Body of pancreas (tissue), 4 donors: ENCODE measurements at places on chromosomes 11 and 22.

GRCh38 chr11:134453441-134453840 lies 41.4 kb upstream of the B3GAT1 start:
- no peak for DNase-seq

DNA sequence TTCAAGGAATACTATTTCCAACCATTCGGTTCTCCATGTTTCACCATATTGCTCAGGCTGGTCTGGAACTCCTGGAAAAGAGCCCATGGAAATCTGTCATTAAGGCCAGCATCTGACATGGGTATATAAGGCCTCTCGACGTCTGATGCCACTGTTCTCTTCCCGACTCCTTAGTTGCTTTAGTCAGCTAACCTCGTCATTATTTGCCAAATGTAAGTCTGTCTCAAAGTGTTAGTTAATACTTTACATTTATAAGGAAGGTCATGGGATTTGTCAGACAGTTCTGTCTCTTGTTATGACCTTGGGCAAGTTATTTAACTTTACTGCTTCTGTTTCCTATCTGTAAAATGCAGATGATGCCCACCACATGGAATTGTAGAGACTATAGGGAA lies 1.6 kb downstream of the MRPL48 start:
- DNase-seq: no peak

DNA sequence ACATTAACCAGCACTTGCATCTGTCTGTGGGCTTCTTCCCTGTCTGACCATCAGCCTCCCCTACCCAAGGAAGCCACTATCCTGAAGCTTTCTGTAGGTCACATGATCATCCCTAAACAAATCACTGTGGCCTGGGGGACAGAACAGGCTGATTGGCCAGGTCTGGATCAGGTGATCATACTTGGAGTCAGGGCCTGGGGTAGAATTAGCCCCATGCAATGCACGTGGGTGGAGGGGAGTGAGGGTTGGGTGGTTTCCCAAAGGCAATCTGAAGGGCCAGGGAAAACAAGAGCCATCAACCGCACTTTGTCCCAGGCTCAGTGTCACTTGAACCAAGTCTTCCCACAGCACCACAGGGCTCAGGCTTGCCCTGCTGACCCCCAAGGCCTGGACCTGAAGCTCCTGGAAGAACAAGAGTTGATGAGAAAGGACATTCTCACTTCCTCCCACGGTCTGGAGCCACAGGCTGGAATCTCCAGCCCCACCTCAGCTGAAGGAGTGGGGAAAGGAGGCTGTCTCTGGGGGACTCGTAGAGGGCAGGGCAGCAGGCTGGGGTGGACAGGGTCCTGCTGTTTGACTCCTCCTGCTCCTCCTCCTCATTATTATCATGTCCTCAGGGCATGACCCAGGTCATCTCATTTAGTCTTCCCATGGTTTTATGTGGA lies 31.5 kb upstream of the TSPAN18 start:
- no peak for DNase-seq

DNA sequence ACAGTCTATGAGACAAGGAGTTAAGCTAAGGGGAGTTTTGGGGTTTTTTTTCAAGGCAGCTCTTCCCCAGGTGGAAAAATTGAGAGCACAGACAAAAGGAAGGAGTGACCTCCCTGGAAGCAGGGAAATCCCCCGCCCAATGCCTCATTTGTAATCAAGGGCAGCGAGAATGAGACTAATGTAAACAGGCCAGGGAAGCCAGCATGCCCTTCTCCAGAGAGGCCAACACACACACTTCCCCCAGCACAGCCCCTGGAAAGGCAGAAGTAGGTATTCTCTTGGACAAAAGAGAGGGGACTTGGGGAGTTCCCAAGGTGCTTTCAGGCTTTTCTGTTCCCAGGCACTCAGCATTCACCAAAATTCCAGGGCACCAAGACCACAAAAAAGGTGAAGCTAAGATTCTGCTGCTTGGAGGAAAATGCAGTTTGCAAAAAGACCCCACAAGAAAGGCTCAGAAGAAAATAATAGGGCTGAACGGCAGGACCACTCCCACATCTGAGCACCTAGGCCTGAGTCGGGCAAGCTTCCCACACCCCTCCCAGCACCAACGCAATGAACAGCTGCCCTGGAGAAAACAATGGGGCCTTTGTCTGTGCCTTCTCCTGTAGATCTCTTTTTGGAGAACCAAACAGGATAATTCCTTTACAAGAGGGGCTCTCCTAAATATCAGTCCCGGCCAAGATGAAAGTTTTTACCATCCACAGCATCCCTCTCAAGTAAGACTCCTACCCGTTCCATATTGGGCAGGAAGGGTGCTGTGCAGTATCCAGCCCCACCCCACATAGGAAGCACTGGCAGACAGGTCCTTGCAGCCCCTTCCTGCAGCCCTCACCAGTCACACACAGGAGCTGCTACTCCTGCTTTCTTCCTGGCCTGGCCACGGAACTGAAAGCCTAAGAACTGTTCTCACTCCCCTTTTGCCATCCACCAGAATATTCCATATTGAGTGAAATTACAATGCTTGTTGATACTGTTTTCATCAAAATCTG lies 70.7 kb upstream of the AKIP1 start:
- DNase-seq: peak; percentile 65

GRCh38 chr11:70948398-70948797 lies 304.0 kb downstream of the SHANK2 start:
- no peak for DNase-seq

- DNase-seq: no peak
Observed at GRCh38 chr11:134044514-134045284, 24.2 kb upstream of the JAM3 start.

DNA sequence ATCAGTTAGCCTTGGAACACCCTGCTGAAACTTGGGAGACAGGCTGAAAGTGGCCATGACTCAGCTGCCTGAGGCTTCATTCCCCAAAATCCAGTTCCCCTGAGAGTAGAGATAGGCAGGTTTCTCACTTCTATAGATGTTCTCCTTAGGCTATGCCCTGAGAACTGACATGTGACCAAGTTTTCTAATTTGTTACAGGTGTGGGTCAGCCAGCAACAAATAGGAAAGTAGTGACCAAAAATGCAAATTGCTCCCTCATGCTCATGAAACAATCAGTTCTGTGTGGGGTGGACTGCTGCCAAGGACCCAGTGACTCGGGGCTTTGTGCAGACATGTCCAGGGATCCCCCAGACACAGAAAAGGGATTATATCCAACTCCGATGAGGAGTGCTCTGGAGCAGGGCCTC lies 7.3 kb upstream of the CCDC15 start:
- DNase-seq: no peak

DNA sequence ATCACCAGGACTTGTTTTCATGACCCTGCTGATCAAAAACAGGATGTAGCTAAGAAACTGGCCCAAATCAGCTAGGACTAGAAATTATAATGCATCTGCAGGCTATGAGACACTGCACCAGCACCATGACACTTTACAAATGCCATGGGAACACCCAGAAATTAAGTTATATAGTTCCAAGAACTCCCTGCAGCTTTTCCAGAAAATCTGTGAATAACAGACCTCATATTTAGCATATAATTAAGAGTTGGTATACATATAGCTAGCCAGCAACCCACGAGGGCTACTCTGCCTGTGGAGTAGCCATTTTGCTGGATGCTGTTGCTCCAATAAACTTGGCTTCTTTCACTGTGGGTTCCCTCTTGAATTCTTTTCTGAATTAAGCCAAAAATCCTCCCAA lies 101.0 kb downstream of the PGR start:
- DNase-seq: no peak

GRCh38 chr11:58525037-58525614 lies 17.2 kb upstream of the OR5B21 start:
- no peak for DNase-seq

GRCh38 chr11:24421766-24422165 lies 75.1 kb upstream of the LUZP2 start:
- no peak for DNase-seq

- DNase-seq: no peak
Observed at GRCh38 chr11:132718711-132719671, 813.3 kb downstream of the OPCML start.

DNA sequence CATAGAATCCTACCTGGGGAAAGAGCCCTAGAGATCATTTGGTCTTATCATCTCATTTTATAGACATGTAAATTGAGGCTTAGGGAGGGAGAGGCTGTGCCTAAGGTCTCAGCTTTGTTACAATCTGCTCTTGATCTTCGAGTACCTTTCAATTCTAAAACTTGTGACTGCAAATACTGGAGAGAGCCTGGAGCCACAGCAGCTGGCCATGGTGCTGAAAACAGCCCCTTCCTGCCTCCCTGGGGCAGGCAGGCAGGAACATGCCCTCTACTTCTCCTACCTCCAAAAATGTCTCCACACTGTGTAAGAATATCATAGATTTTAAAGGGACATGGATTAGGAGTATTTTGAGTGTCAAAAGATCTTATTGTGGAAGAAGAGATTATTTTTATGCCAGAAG lies 52.2 kb downstream of the C22orf42 start:
- no peak for DNase-seq

- no peak for DNase-seq
Observed at GRCh38 chr11:71145988-71146824, 106.2 kb downstream of the SHANK2 start.

DNA sequence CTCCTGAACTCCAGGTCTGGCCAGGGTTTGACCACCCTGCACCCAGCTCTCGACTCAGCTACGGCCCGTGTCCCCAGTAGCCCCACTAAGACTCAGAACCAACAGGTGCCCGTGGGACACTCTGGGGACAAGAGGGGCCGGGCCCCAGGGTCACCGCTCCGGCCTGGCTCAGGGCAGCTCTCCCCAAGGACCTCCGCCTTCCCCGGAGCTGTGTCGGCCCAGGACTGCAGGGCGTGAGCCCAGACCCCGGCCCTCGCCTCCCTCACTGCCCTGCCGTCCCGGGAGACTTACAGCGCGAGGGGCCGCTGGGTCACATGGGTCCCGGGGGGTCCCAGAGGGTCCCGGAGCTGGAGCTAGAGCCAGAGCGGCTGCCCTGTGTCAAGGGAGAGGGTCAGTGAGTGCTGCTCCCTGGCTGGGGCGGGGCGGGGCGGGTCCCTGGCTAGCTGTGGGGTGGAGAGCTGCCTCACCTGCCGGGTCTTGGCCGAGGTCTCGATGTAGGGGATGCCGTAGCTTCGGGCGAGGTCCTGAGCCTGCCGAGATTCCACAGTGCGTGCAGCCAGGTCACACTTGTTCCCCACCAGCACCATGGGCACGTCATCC lies 2.3 kb downstream of the HRAS start:
- DNase-seq: peak; percentile 14
